ENCODE measurements at places on chromosomes 6 and 20.

DNA sequence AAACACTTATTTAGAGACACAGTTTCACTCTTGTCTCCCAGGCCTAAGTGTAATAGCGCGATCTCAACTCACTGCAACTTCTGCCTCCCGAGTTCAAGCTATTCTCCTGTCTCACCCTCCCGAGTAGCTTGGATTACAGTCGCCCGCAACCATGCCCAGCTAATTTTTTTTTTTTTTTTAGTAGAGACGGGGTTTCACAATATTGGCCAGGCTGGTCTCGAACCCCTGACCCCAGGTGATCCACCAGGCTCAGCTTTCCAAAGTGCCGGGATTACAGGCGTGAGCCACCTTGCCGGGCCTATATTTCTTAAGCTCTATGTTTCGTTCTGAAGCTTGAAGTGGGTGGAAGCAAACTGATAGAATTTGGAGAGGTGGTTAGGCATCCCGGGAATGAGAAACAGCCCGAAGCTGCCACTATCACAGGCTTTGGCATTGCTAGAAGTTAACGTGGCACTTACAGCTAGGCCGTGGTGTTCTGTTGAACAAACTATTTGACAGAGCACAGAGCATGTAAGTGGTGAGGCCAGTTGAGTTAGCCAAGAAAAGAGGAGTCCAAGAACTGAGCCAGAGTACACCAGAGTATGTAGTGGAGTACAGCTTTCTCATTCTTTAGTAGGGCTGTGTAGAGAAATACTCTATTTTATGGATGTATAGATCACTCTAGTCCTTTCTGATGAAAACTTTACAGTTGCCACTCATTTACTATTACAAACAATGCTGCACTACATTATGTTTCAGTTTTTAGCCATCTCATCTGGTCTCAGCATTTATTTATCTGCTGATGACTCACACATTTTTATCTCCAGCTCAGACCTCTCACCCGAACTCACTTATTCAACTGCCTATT, 62.0 kb upstream of the HFE start:
- peak; percentile 34 for DNase-seq

GRCh38 chr20:19304389-19304788, 91.9 kb downstream of the SLC24A3 start:
- DNase-seq, result no peak

GRCh38 chr20:64171211-64171610, 7.0 kb downstream of the MYT1 start:
- no peak for DNase-seq

DNA sequence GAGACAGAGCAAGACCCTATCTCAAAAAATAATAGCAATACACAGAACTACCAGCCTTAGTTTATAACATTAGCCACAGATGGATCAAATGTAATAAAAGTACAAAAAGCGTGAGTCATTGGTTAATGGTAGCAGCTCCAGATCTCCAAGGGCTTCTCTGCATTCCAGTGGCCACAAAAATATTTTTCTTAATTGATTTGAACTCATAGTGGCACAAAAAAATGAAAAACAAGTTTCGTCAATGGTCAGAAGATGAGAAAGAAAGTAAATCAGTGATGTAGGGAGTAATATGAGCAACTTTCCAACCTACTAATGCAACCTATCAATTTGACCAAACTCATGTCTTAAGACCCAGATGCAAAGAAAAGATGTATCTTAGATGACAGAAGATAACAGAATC, 79.6 kb downstream of the CEP57L1 start:
- no peak for DNase-seq

DNA sequence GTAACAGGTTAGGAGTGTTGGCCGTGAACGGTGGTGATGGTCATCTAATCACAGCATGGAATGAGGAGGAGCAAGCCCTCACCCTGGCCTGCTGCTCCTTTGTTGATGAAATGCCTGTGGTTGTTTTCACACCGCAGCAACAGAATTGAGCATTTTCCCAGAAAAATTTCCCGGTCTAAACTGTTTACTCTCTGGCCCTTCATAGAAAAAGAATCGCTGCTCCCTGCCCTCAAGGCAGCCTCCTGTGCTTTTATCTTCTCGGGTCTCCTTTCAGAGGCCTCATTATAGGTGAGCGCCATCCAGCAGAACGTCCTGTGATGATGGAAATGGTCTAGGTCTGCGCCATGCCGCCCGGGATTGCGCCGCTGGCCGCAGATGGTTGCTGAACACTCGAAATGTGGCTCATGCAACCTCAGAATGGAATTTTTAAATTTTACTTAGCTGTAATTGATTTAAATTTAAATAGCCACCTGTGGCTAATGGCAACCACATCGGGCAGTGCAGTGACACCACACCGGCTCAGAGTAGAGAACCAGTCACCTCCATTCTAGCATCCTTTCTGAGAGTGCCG, 30.2 kb downstream of the PHACTR3 start:
- no peak for DNase-seq

DNA sequence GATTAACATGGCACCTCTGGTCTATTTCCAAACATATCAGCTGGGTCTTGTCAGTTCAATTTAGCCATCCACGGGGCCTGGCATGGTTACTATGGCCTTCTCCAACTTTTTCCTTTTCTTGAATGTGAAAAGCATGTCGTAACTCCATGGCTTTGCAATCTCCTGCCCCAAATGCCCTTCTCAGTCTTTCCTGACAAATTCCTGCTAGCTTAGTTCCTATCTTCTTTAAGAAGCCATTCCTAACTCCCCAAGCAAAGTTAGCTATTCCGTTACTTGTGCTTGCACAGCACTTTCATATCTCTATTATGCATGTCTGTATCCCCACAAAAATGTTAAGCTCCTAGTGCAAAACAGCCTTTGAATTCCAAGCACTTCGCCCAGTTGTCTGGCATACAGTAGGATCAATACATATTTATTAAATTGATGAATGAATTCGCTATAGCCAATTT, 105.6 kb downstream of the AIG1 start:
- DNase-seq, result no peak

GRCh38 chr6:39681674-39682121, 43.5 kb downstream of the KIF6 start:
- no peak for DNase-seq

- no peak for DNase-seq
These were observed 16.9 kb upstream of the SRSF3 start for GRCh38 chr6:36577301-36577700.

DNA sequence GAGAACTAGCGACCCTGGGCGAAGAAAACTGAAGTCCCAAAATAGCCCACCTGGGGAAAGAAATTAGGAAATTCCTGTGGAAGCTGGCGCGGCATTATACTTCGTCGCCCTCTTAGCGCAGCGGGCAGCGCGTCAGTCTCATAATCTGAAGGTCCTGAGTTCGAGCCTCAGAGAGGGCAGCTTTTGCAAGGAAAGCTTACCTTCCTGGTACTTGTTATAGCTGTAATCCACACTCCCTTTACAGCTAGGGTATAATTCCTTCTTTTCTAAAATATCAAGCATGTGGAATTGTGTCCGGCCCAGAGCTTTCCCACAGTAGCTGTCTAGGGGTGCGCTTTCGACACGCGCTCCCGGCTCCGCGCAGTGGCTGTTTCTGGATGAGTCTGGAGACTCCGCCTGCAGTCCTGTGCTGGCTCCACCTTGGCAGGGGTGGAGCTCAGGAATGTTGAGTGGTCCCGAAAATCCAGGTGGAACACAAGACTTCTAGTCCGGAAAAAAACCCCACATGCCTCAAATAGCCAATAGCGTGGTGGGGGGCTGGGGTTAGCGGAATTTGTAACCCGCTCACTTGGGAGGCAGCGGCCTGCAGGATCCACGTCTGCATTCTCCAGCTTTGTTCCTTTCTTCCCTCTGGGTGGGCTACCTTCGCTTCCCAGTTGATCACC, 83.7 kb upstream of the ZNF322 start:
- no peak for DNase-seq

GRCh38 chr20:20259533-20259932, 108.4 kb upstream of the INSM1 start:
- no peak for DNase-seq

DNA sequence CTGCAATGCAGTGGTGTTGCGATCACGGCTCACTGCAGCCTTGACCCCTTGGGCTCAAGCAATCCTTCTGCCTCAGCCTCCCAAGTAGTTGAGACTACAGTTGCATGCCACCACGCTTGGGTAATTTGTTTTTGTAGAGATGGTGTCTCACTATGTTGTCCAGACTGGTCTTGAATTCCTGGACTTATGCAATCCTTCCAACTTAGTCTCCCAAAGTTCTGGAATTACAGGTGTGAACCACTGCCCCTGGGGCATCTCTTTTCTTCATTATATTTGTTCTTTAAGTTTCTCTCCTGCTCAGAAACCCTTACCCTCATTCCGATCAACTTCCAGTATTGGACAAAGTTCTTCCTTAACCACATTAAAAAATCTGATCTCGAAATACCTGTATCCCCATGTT, 44.7 kb upstream of the DEK start:
- DNase-seq, result no peak

DNA sequence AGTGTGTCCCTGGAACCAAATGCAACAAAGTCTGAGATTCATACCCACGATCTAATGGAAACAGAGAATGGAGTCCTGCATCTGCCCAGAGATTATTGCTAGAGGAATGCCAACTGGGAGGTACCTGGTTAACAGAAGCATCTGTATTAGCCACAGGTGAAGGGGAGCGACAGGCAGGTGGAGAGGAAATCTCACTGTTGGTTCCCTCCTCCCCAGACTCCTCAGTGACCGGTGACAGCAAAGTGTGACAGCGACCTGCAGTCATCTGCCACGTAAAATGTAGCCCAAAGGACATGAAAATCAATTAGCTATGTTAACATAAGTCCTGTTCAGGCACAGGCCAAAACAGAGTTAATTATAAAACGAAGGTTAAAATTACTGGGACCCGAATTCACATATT, 336.6 kb downstream of the SYNE1 start:
- no peak for DNase-seq

GRCh38 chr20:33733654-33734576, 2.1 kb downstream of the ZNF341 start:
- DNase-seq, result no peak

DNA sequence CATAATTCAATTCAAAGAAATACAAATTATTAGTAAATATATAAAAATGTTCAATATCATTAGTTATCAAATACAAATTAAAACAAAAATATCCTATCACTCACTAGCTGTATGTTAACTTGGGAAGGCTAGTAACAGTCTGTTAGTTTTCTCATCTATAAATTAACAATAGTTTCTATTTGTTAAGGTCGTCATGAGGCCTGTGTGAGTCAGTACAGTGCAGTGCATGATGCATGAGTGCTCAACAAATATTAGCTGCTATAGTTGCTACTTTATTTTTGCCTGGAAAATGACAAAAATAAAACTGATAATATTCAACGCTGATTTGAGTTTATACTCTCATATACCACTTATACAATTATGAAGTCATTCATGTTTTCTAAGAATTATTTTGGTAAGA, 401.6 kb upstream of the RUNX2 start:
- no peak for DNase-seq

Data from CD4-positive, alpha-beta memory T cell (primary cell).